ENCODE measurements at places on chromosomes 4 and X.
A peak's percentile ranks its signal among the peaks of the same experiment; 100 is the strongest.

GRCh38 chr4:337932-338758, 531 bp downstream of the ZNF141 start:
- DNase-seq, result no peak

DNA sequence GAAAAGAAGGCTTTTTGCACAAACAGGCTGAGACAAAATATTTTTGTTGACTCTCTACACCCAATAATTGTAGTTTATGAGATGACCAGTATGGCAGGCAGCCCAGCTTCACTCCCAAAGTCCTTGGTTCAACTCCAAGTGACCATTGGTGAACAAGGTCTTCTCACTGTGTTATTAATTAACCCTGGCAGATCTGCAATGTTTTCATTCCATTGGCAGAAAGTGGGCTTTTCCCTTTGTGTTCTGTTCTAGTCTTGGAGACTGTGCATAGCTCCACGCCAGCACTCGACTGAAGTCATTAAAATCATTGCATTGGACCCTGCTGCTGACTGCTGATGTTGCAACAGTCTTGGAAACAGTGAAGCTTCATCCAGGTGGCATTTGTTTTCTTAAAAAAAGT, 277.3 kb upstream of the HAND2 start:
- no peak for DNase-seq

DNA sequence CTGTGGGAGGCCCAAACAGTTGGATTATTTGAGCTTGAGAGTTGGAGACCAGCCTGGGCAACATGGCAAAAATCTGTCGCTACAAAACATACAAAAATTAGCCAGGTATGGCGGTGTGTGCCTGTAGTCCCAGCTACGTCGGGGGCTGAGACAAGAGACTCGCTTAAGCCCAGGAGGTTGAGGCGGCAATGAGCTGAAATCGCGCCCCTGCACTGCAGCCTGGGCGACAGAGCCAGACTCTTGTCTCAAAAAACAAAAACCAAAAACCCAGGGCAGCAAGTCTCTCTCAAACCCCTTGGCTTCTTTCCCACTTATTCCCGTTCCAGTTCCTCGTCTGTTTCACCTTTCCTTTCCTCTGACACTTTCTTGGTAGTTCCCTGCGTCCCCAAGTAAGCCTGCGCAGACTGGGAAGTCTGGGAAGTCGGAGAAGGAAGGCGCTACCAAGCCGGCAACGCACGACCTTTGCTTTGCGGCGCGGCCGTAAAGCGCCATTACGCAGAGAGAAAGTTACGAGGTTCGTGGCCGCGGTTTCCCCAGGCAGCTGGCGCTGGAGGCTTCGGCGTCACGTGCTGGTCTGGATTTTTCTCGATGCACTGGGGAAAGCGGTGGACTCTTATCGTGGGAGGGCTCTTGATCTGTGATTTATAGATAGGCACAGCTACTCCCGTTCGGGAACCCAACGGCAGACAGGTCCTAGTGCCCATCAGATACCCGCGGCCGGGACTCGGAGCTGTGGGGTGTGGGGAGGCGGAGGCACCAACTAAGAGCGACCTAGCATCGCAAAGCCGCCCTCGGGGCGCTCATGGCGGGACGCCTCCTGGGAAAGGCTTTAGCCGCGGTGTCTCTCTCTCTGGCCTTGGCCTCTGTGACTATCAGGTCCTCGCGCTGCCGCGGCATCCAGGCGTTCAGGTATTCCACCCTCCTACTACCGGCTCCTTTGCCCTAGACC, at the start of gene NUDT9:
Gene NUDT9 (plus strand): TSS at position 470 of the 949 bp plus-strand sequence. CDS start 333 bp downstream, at position 803.
- peak; percentile 69 for DNase-seq

- DNase-seq, result no peak
Observed at GRCh38 chrX:50002067-50002714, 79.8 kb downstream of the CLCN5 start.

- no peak for DNase-seq
Observed at GRCh38 chr4:176817204-176817603, 24.5 kb upstream of the VEGFC start.

GRCh38 chrX:118464501-118464900, 31.1 kb upstream of the DOCK11 start:
- DNase-seq, result no peak

DNA sequence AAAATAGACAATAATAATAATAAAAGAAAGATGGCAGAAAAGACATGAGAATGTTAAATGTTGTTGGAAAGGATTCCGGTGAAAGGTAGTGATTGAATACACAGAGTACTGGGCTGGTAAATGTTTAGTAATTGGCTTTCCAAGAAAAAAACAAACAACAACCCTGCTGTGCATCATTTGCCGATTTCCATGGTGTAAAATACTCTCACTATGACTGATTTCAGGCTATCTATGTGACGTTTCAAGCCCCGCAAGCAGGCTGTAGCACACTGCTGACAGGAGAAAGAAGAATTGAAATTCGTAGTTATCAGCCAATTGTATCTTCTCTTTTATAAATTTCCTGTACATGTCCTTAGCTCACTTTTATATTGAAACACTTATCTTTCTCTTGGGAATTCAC, 13.6 kb upstream of the SEPTIN6 start:
- DNase-seq, result no peak

DNA sequence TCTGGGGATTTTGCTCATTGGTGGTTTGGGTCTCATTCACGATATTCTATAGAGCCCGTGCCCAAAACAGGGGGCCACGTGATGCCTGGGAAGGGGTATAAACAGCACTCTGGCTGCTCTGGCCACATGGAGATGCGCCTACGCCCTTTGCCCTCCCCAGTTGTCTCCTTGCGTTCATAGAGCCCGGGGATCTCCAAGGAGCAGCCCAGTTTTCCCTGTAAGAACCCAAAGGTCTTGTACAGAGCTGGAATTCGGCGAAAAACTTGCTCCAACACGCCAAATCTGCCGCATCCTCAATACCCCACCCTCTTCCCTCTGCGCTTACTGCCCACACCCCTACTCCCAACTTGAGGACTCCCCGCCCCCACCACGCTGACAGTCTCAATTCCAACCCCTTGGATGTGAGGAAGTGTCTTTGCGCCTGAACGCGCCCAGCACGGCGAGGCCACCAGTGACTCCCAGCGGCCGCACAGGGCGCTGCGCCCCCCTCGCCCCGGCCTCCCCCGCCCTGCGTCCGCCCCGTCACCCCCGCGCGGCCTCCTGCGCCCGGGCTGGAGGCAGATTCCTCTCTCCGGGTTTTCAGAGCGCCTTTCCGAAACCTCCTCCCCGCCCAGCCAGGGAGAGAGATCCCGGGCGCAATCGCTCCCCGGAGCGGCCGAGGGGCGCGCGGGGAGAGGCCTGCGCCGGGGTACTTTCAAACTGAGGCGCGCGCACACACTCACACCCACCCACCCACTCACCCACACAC, at the start of gene NHS:
Gene NHS (plus strand): TSS at position 582 of the 748 bp plus-strand sequence. CDS start 558 bp downstream, outside the sequence.
- DNase-seq, result no peak

GRCh38 chr4:710116-710515, 4.5 kb downstream of the PCGF3 start:
- no peak for DNase-seq

DNA sequence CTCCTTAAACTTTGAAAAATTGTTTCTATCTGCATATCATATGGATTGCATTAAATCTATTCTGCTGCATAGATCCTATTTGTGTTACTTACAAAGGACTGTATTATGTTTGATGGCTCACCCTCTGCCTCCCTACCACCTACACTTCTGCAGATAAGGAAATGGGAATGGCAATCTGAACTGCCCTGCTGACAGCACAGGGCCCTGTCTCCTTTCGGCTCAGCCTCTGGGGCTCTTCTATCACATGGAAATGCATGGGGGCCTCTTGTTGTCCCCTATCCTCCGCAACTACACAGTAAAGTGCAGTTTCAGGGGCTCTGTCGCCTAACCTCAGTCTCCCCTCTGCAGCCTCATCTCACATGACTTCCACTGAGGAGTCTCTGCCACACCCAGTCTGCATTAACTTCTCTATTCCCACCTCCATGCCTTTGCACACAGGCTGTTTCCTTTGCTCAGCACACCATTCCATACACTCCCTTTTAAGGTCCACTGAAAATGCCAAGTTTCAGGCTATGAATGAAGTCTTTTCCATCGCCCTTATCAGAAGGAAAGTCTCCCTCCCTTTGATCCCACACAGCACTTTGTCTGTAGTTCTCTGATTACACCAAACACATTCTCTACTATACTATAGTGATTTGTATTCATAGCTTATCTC, 12.5 kb downstream of the RELL1 start:
- no peak for DNase-seq

DNA sequence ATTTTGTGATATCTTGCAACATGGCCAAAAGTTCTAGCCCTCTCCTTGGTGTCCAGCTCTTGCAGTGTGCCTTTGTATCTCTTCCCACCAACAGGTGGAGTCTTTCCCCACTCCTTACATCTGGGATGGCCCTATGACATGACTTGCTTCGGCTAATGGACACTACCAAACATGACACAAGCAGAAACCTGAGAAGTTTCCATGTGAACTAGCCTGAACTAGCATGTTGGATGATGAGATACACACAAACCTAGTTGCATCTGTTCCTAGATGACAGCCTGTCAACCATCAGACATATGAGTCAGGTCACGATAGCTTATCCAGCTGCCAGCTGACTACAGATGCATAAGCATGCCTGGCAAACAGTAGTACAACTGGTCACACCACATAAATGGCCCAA, 207.5 kb upstream of the FTHL17 start:
- no peak for DNase-seq

- no peak for DNase-seq
Observed at GRCh38 chr4:127632420-127633403, at the start of gene INTU. TSS of gene INTU (plus strand) at chr4:127632957. CDS start at chr4:127633035, 78 bp downstream.

DNA sequence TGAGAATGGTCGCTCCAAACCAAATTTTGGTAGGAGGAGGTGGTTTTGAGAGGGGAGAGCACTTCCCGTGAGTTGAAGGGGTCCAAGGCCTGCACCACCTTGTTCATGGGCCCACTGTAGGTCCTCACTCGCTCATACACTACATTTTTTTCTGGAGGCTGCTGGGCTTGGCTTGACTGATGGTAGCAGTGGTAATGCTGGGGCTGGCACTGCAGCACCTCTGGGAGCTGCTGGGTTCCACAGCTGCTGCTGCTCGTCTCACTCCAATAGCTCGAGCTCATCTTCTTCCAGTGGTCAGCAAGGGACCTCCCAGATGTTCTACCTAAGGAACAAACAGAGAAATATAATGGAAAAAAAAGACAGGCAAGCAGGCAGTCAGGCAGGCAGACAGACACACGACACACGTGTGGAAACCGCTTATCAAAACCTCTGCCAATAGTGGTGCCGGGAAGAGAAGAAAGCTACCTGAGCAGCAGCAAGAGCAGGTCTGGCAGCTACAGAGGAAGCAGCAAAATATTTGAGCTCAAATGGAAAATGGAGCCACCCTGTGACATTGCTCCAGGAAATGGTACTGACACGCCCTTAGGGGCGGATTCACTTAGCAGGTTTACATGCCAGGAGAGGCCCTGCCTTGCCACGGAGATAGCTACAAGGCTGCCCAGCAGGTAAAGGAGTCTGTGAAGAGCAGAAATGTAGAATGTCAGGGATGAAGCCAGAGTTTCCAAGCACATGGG, at the start of gene POF1B:
Gene POF1B (minus strand): TSS at position 492 of the 734 bp plus-strand sequence. CDS start 211 bp downstream, at position 281.
- DNase-seq, result no peak

DNA sequence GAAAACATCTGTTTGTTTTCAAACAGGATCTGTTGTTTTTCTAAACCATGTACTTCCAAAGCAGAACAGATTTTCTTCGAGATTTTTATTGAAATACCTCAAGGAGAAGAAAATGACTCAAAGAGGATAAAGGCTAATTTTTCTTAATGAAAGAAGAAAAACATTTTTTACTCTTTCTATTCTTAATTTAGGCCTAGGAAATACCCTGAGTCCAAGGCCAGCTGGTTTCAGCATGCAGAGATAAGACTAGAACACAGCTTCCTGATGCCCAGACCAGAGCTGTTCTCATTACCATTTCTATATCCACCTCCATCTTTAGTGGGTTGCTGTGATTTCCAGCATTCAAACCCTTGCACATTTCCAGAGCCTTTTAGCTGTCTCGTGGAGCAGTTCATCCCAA, 18.3 kb downstream of the GAB1 start:
- DNase-seq, result no peak

DNA sequence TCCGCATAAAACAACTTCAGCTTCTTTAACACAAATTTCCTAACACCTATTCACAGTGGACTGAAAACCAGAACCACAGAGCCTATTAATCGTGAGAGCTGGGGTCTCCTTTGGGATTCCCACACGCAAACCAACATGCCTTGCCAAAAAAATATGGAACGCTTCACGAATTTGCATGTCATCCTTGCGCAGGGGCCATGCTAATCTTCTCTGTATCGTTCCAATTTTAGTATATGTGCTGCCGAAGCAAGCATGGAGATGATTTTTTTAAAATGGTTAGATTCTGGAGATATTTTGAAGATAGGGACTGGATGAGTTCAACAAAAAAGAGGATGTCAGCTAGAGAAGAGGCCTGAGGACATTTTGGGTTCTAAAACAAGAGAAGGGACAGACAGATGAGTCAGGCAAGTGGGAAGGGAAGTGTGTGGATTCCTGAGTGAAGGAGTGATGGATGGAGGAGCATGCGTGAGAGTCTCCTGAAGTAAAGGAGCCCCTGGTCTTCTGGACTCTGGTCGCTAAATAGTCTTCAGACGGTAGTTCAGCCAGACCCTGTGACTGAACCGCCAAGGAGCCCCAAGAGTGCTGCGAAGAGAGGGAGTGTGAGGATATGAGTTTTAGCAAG, 9.5 kb upstream of the GATA1 start:
- no peak for DNase-seq

DNA sequence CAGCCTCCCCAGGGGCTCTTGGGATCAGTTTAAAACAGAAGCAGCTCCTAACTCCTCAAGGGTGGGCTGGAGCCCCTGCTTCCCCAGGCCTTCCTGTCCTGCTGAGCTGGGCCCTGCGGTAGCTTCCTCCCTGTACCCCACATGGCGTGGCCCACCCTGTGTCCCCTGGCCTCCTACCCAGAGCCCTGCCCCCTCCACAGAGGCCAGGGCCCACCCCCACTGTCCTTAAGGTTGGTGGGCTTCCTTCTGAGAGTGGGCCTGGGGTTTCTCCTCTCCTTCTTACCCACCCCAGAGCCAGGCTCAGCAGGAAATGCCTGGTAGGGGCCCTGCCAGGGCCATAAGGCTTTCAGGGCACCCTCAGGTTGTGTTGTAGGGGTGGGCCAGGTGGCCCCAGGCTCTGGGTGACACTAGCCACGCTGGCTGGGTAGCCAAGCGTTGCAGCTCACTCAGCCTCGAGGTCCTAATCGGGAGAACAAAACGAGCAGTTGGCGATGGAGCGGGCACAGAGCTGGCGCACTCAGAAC, 11.6 kb downstream of the SH3BP2 start:
- DNase-seq, result no peak

DNA sequence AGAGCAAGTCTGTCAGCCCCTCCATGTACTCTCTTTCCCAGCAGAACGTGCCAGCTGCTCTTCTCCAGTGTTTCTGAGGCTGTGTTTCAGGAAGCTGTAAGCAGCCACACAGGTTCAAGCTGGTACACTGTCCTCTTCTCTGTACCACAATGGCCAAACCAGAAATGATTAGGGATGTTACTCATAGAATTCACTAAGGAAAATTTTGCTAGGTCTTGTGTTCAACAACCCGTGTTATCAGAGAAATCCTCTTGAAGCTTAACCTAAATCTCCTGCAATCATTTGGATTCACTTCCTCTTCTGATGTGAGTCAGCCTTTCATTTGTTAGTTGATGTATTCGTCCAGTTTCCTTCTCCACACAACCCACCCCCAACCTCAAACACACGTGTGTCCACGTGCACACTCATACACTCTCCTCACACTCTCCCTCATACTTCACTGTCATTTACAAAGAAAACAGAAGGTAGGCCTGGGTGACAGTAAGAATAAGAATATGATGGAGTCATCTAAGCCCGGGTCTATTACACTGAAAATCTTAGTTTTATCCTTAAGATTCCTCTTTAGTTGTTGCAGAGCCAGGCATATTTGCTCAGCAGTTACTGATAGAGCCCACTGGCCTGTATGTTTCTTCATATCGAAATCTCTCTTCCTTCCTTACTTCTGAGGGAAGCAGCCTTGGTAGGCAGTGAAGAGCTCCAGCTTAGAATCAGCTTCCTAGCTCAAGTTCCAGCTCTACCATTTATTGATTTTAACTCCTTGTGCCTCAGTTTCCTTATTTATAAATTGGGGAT, 63.4 kb downstream of the DCUN1D4 start:
- DNase-seq, result no peak

All from stimulated activated CD8-positive, alpha-beta memory T cell treated with anti-CD3 and anti-CD28 coated beads, Interleukin-4, amount 100 ng/mL, for 1 hour (primary cell).